Midbrain (tissue), 1 donor: ENCODE measurements at places on chromosomes 5 and 9.

DNA sequence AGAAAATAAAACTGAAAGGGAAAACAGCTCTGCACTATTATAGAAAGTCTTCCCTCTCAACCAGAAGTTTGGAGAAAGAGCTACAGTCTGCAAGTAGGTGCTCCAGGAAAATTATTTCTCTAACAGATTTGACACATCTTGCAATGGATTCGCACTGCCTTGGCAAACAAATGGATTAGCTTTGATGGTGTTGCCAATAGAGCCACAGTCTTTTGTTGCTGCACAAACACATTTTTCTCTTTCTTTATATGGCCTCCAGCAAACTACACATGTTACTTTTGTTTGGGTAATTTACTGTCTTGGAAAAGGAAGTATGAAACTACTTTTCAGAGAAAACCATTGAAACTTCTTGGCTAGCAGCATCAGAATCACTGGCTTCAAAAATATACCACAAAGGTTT is 523.1 kb downstream of the EFNA5 start:
- DNase-seq, result no peak

DNA sequence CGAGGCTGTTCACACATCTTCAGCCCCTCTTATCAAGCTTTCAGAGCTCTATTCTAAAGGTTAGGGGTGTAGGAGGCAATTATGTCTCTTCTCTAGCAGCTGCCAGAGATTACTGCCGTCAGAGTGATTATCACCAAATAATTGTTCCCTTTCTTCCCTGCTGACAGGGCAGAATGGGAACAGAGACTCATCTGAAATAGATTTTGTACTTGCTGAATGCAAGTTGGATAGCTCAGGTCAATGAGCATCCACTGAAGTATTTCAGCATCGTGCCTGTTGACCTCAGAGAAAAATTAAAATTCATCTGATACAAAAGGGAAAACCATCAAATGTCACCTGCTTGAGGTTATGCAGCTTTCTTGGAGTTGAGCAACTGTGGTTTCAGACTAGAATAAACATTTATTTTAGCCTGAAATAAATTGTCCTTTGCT is 213.7 kb upstream of the MAP3K1 start:
- no peak for DNase-seq

DNA sequence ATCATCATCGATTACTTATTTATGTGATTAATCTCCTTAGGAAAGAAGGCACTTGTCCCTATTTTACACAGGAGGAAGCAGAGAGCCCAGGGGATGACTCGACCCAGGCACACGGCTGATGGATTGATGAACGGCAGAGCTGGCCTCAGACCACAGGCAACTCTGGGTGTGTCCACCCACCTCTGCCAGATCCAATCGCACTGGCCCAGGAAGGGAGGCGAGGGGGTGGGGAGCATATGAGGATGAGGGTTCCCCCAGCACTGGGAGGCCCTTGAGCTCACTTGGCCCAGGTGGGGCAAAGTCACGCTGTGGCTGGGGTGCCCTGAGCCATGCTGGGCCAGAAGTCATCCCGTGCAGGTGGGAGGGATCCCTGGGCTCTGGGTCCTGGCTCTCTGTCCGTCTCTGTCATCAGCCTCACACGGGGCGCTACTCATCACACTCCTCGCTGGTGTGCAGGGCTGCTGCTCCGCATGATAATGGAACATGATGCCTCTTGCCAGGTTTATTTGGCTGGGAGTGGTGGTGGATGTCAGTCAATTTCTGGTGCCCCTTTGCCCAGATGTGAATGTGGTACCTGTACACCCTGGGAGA is 160.1 kb downstream of the GAPVD1 start:
- DNase-seq, result no peak

DNA sequence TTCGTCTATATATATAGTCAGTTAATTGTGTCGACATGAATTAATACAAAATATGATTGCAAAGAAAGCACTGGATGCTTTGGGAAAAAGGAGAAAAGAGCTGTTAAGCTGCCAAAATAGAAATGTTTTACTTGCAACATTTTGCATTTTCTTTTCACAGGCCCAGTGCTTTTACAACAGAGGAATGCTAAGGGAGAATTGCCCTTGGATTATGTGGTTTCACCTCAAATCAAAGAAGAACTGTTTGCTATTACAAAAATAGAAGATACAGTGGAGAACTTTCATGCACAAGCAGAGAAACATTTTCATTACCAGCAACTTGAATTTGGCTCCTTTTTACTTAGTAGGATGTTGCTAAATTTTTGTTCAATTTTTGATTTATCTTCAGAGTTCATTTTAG is 76.2 kb downstream of the SLF1 start:
- DNase-seq, result no peak

- peak; percentile 19 for DNase-seq
These were observed 1.7 kb downstream of the ENDOG start for GRCh38 chr9:128819716-128820664.

GRCh38 chr5:59599729-59600128 is 293.8 kb downstream of the PDE4D start:
- DNase-seq, result no peak
